ENCODE measurements at places on chromosomes 11 and 22.
A peak's percentile ranks its signal among the peaks of the same experiment; 100 is the strongest.

GRCh38 chr11:134761926-134762247, 349.8 kb upstream of the B3GAT1 start:
- DNase-seq: no peak

DNA sequence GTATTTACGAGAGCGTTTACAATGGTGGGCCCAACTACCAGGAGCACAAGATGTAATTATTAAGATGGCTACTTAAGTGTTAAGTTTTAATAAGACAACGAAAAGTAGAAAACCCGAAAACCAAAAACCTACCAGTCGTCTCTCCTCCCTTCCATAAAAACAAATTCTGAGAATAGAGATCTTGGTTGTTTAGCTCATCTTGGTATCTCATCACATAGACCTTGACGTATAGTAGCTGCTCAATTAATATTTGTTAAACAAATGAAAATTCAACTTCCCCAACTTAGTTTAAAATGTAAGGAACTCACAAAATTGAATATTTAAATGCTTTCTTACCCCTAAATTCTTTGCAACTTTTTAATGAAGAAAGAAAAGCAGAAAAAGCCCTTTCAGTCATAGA, 669 bp downstream of the KDM4D start:
- no peak for DNase-seq

DNA sequence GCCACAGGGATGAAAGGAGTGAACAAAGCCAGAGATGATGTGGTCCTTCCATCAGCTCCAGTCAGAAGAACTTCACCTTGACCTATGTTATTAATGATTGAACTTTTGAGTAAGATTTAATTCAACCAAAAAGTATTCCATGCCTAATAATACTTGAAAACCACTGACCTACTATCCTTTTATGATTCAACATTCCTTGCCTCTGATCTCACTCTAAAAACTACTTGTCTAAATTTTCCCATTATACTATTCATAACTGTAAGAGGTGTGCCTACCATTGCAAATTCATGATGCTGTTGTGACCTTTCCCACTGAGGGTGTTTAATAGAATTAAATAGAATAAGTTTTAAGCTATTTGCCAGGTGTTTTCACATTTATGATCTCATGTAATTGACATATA, 164.7 kb upstream of the GUCY1A2 start:
- DNase-seq: no peak

DNA sequence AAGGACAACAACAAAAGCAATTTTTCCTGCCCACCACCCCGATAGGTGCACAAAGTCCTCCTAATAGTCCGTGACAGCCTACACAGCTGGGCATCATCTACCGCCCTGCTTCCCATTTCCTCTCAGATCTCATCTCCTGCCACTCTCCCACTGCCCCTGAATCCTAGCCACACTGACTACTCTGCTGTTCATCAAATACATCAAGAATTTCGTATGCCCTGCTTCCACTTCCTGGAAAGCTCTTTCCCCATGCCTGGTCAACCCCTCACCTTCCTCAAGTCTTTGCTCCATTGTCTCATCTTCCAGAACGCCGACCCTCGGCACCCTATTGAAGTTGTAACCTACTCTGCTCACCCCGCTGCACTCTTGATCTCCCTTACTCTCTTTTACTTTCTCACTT, 320.1 kb downstream of the OPCML start:
- DNase-seq: no peak

- DNase-seq: no peak
Observed at GRCh38 chr11:13538044-13538443, 42.2 kb upstream of the PTH start.

DNA sequence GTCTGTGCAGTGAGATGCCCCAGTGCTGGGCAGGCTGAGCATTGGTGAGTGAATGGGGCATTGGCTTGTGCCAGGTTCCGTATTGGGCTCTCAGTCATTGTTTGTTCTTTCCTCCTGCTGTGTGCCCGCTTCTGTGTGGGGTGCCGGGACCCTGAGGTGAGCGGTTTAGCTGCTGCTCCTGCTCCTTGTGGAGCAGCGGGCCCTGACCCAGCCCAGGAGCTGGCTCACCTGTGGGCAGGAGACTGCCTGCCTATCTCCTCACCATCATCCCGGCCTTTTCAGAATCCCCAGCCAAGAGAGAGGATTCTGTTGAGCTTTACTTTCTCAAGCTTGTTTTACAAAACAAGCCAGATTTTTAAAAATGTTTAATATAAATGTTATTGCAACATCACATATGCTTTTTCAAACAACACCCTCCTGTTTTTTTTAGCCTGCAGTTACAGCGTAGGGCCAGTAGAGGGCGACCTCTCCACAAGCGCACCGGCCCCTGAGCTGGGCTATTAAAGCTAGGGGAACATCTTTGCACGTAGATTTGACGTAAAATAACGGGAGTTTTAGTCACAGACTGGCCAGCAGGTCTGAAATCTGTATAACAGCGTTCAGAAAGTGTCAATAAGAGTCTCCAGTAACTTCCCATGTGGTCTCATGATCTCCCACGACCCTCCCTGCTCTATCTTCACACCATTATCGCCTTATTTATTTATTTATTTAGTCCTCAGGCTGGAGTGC, 25.1 kb upstream of the RELT start:
- peak; percentile 25 for DNase-seq

GRCh38 chr11:131219646-131220045, 150.8 kb upstream of the NTM start:
- no peak for DNase-seq

DNA sequence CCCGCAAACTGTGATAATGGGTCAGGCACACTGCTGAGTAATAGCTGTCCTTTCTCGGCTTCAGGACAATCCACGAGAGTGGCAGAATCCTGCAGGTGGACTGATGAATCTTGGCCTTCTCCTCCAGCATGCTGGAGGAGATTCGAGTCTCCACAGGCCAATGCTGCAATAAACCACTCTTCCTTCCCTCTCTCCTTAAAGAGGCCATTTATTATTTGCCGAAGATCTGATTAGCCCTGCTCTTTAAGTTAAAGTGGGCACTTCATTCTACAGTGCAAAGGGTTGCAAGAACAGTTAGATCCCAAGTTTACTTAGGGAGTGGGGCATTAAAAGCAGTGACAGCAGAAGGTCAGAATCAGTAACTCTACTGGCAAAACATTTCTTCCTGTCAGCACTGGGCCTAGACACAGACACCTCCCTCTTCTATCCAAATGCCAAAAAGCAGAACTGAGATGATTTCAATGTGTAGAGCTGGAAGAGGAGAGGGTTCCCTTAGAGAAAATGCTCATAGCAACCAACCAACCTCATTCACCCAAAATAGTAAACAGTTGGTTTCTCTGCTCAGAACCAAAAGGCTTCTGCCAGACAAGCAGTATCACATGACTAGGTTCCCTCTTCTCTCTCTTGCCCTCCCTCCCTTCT, 121.7 kb downstream of the SGSM3 start:
- DNase-seq: peak; percentile 91

DNA sequence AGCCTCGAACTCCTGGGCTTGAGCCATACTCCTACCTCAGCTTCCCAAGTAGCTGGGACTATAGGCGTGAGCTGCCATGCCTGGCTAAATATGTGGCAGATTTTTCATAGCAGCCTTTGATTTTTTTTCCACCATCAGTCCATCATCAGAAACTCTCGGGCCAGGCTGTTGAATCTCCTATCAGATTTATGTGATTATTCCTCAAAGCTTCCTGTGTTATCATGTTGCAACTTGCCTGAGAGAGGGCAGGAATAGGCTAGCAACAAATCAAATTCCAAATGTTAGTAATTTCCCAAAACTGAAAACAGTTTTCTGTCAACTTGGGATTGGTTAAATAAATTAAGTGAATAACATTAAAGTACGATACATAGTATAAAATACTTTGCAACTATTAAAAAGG, 3.4 kb downstream of the LRRC51 start:
- DNase-seq: no peak

GRCh38 chr11:2929531-2929949, 320 bp upstream of the PHLDA2 start:
- DNase-seq: no peak

GRCh38 chr22:27419473-27419872, 382.1 kb downstream of the MN1 start:
- no peak for DNase-seq

DNA sequence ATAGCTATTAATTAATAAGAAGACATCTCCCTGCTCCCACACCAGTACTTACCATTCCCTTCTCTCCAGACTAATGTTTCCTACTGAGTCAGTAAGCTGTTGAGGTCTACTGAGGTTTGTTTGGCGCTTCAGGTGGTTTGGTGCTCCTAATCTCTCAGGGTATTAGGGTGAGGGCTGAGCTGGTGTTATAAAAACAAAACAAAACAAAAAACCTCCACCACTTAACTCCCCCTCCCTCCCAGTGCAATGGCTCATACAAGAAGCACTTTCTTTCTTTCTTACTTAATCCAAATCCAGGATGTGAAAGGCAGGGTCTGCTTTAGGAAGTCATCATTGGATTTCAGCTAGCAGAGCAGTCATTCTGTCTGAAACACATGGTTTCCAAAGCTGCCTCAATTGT, 15.3 kb downstream of the CSTPP1 start:
- no peak for DNase-seq

DNA sequence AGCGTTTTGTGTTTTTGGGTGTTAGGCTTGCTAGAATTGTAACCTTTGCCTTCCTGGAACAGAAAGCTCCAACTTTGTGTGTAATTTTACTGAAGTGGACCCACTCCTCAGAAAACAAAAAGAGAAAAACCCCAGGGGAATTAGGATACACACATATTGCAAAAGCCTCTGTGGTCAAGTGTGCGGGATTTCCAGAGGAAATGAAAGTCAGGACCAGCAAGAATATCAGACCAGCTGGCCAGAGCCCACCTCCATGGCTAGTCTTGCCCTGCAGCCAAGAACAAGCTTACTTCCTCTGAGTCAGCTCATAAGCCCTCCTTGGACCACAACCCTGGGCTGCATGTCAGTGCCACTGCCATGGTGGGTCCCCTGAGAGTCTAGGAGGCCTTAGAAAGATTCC, 37.0 kb upstream of the FTH1 start:
- peak; percentile 45 for DNase-seq

DNA sequence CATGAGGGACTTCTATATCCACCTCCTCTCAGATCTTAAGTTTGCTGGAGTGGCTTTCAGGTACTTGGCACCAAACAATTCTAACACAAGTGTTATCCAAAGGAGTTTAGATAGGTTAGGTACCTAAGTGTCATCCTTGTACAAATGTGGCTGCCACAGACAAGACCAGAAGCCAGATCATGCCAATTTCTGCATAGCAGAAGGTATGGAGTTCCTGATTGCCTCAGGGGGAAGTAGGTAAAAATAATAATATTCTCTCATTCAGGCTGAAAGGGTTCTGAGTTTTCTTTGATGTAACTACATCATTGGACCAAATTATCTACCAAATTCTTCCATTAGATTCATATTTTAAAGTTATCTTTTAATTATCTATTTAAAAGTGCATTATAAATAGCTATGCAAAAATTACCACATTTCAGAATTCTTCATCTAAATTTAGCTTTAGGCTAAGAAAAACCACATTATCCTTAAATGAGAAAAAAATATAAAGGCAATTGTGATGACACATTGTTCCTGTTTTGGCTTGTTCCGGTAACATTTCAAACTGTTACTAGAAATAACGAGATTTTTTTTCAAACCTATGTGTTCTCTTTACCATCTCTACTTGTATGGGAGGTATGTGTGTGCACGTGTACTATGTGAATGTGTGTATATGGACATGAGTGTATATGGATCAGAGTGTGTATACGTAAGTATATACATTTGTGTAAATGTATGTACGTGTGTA, 66.2 kb upstream of the POU2AF2 start:
- DNase-seq: no peak

- DNase-seq: no peak
Observed at GRCh38 chr11:106087815-106088435, 10.5 kb downstream of the AASDHPPT start.

DNA sequence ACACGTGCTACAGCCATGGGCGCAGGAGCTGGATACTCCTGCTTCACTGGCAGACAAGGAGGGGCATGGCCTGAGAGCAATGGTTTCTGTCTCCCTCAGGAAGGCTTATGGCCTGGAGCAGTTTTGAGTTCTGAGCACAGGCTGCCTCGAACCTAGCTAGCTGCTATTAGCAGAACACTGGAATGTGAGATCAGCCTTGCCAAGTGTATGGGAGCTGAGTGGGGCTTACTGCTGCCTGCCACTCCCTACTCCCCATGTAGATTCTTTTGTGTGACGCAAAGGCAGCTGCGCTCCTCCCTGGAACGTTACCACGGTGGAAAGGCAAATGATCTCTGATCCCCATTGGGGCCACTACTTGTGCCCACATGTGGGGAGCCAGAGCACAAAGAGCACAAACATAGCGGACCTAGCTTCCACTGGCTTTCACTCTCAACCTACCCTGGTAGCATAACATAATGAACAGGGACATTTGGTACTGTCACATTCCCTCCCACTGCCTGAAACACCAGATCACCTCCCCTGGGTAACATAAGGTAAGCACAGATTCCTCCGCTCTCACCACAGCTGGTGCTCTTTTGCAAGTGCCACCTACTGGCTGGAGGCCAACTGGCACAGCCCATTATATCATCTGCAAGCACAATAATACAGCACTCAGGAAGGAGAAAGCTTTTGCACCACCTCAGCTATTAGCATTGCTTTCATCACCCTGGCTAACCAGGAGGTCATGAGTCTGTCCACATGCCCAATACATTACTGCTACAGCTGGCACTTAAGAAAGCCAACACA, 84.6 kb upstream of the GUCY1A2 start:
- DNase-seq: no peak

DNA sequence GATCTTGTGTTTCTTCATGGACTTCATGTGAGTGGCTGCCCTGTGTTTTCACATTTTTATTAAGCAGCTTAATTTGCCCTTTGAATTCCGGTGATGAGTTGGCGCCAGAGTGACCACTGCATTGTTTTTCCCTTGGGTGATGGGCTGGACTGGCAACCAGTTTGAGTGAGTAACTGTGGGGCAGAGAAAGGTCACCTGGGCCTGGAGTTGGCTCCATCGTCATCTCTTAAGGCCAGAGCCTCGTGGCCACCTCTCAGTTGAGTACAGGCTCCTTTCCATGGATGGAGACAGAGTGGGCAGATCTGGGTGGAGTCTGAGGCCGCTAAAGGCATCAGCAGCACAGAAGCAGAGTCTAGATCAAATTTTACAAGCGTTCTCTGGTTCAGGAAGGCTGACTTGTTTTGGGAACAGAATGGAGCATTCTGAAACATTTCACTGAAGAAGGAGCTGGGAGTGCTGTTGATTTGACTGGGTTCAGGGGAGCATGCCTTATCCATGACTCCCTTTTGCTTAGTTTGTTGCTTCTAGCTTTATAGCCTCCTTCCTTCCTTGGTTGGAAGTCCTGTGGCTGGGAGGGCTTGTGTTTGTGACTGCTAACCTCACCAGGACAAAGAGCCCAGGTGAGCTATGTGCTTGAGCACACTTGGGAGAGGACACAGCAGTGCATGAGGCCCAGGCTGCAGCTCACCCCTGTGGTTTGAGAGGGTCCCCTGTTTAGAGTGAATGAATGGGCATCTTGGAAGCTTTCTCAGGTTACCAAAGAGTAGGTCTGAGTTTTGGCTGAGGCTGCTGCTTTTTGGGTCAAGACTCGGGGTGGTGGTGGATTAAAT, 7.8 kb downstream of the BCR start:
- DNase-seq: no peak

GRCh38 chr22:35021161-35021560, 44.8 kb upstream of the ISX start:
- DNase-seq: no peak
